ENCODE measurements at places on chromosomes 12 and 14. TPM values are rescaled to one million over a fixed set of nuclear protein-coding genes. Genes with fewer than 3 reads are reported as not detected.

Gene SLC6A15
- total RNA-seq, result not detected

- no peak for DNase-seq
Measured at GRCh38 chr14:54975856-54976255, 51.0 kb downstream of the WDHD1 start.

- no peak for DNase-seq
Measured at GRCh38 chr12:121580959-121581685, at the start of gene KDM2B. KDM2B (minus strand) TSS chr12:121581023; CDS start chr12:121580911, 112 bp downstream.

- DNase-seq, result no peak
Measured at GRCh38 chr14:35155962-35156361, 33.6 kb downstream of the PRORP start.

GRCh38 chr12:9864913-9865675, 4.1 kb downstream of the CLEC2B start:
- DNase-seq, result no peak

- DNase-seq, result no peak
Measured at GRCh38 chr12:123815968-123816367, 53.9 kb downstream of the DNAH10 start.

DNA sequence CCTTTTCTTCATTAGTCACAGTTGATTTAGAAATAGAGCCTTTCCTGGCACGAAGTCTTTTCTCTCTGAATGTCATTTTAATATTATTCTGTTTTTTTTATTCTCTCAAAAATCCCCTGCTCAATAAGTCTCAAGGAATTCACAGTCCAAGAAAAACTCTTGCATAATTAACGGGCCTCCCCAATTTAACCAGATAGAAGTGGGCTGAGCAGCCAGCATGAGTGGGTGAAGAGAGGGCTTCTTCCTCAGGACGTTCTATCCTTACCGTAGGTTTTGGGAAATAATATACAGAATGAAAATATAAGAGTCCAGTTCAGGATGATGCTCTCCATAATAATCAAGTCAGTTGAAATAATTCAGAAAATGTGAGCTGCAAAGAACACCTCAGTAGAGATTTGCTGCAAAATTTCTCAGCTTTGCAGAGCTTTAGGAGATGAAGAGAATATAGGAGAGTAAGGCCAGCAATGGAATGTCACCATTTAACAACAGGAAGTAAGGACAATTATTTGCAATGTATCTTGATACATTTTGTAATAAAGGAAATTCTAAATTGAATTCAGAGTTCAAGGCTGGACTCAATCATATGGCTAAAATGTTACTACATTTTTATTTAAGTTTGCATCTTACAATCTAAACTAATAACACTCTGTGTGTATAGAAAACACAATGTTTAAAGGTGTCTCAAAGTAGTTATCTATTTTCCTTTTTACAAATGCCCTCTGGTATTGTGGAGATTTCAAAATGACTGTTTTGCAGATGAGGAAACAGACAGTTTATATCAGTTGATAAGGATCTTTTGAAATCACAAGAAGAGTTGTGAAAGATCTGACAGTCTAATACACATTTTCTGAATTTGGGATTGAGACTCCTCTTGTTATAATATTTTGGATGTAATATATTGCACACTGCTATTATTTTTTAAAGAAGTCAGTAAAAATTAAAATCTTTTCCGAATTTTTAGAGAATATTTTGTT, 1724.1 kb upstream of the SEL1L start:
- DNase-seq, result no peak

GRCh38 chr14:38350102-38350501, 94.2 kb upstream of the CLEC14A start:
- DNase-seq, result no peak

GRCh38 chr14:91835920-91836843, 31.2 kb downstream of the TC2N start:
- DNase-seq, result peak; percentile 51

DNA sequence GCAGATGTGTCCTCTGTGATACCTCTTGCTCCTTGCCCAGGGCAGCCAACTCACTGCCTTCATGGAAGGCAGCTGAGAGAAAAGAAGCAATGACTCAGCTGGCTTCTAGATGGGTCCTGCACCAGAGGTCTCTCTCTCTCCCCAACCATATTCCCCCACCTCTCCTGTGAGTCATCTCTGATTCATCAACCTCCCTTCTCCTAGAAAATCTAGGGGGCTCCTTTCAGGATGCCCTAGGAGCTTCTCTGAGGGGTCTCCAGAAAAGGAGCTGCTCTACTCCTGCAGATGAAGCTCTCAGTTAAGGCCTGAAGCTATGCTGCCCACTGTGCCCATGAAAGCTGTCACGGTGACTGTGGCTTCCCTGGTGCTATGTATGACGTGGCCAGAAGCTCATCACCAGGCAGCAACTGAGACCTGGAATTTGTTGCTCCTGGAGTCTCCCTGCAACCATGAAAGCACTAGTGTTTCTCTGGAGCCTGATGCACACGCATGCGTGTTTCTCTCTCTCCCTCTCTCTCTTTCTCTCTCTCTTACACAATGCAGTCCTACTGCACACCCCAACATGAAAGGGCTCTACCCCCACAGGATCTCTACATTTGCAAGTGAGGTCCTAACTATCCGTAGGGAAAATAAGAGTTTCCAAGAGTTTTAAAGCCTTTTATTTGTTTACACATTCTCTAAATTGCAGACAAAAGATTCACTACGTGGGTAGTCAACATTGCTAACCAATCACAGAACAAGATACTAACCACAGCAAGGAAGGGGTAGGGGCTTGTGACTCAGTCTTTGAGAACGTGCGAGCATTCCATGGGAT, 285.3 kb downstream of the DPF3 start:
- DNase-seq, result no peak

All from right lobe of liver (tissue), 6 donors.